Nephron progenitor cell (in vitro differentiated cells): ENCODE measurements at places on chromosomes 3 and 15.

GRCh38 chr3:12286927-12287726, 1.7 kb upstream of the PPARG start:
- peaks cover 73% of the 10 kb centered on the region for H3K27me3 ChIP-seq
- peak overlapping the region; percentile 78 for H3K4me3 ChIP-seq
- no peaks in the 10 kb centered on the region for H3K4me1 ChIP-seq
- no peak overlapping the region for H3K27ac ChIP-seq

DNA sequence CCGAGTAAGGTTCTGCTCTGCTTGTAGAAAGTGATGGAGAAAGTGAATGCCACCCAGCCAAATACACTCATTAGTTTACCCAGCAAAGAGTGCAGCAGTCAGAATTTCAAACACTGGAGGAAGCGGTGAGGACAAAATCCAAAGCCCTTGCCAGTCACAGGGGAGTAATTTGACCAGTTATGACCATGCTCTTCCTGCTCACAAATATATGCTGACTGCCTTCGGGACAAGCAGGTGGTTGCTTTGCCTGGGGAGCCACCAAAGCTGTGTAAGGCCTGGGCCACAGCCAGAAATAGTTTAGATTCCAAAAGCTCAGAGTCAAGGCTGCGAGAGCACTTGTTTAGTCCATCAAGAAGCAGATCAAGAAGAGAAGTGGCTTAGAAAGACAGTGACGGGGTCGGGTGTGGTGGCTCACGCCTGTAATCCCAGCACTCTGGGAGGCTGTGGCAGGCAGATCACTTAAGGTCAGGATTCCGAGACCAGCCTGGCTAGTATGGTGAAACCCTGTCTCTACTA, 51.0 kb upstream of the ATP13A3 start:
- no peaks in the 10 kb centered on the region for H3K36me3 ChIP-seq
- no peak for DNase-seq
- peaks cover 4% of the 10 kb centered on the region for H3K27me3 ChIP-seq
- H3K27ac ChIP-seq: peak overlapping the region; percentile 2

DNA sequence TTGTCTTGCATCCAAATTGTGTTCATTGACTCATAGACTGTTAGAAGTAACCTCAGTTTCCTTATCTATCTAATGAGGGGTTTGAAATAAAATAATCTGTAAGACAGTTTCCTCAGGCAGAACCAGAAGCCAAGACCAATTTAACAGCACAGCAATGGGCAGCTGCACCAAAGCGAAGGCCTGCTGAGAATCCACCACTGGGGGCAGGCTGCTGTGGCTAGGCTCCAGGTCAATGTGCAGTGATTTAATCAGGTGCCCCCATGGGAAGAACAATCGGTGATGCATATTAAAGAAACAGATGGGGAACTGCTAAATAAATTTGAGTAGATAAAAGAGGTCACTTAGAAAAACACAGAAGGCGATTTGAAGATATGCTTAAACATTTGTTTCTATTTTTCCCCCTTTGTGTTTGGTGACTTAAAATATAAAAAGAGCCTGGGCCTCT, 28.0 kb upstream of the TMOD3 start:
- peaks cover 10% of the 10 kb centered on the region for H3K4me1 ChIP-seq
- no peak overlapping the region for H3K27ac ChIP-seq
- H3K27me3 ChIP-seq: no peaks in the 10 kb centered on the region
- H3K4me3 ChIP-seq: no peak overlapping the region
- DNase-seq: peak; percentile 40
- no peaks in the 10 kb centered on the region for H3K36me3 ChIP-seq

DNA sequence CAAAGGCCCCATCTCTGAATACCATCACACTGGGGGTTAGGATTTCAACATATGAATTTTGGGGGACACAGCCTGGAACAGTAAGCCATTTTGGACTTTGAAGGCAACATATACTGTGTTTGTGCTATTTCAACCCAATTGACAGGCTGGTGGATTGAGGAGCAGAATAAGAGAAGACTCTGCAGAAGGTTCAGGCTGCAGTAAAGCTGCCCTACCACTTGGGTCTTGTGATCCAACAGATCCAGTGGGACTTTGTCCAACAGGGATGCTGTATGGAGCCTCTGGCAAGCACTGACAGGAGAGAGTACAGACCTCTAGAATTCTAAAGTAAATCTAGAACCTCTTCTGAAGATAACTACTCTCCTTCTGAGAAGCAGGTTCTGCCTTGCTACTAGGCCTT, 1.1 kb upstream of the BCL2L10 start:
- H3K27me3 ChIP-seq: peaks cover 7% of the 10 kb centered on the region
- peaks cover 24% of the 10 kb centered on the region for H3K4me1 ChIP-seq
- no peaks in the 10 kb centered on the region for H3K36me3 ChIP-seq
- DNase-seq: no peak
- H3K4me3 ChIP-seq: no peak overlapping the region
- no peak overlapping the region for H3K27ac ChIP-seq
